ENCODE measurements at places on chromosomes 4 and X.

- H3K4me3 ChIP-seq = no peak overlapping the region
- H3K36me3 ChIP-seq = no peaks in the 10 kb centered on the region
- no peaks in the 10 kb centered on the region for H3K4me1 ChIP-seq
- DNase-seq = no peak
These were observed 174.0 kb upstream of the PRPS2 start for GRCh38 chrX:12617241-12617640.

GRCh38 chr4:142156256-142156655 is 519.9 kb downstream of the IL15 start:
- H3K27me3 ChIP-seq = no peaks in the 10 kb centered on the region
- no peak overlapping the region for H3K27ac ChIP-seq
- H3K4me3 ChIP-seq = no peak overlapping the region

DNA sequence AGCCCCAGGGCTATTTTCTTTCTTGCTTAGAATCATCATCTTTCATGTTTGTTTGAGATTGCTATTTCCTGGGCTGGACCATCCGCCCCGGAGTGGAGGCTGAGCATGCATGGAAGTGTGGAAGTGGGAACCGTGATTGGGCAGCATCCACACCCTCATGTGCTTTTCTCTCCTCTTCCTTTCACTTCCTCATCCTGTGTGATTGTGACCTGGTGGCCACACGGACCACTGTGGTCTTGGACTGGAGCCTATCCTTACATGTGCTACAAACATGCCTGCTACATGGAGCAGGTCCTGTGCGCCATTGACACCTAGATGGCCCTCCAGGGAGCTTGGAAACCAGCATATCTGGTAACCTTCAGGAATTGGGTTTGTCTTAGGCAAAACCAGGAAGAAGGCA is 175.9 kb upstream of the LCORL start:
- no peak overlapping the region for H3K27ac ChIP-seq
- no peak overlapping the region for H3K4me3 ChIP-seq
- no peaks in the 10 kb centered on the region for H3K27me3 ChIP-seq
- no peaks in the 10 kb centered on the region for H3K4me1 ChIP-seq
- no peaks in the 10 kb centered on the region for H3K36me3 ChIP-seq
- no peak for DNase-seq

- no peak overlapping the region for H3K4me3 ChIP-seq
- H3K27me3 ChIP-seq = no peaks in the 10 kb centered on the region
- H3K36me3 ChIP-seq = no peaks in the 10 kb centered on the region
- no peak for DNase-seq
- H3K4me1 ChIP-seq = no peaks in the 10 kb centered on the region
These were observed 484.0 kb downstream of the NAF1 start for GRCh38 chr4:162682651-162683050.

GRCh38 chrX:78314561-78314960 is 12.8 kb downstream of the CYSLTR1 start:
- H3K36me3 ChIP-seq = peaks cover 3% of the 10 kb centered on the region
- peaks cover 36% of the 10 kb centered on the region for H3K4me1 ChIP-seq
- H3K27ac ChIP-seq = no peak overlapping the region
- no peaks in the 10 kb centered on the region for H3K27me3 ChIP-seq
- no peak for DNase-seq

GRCh38 chr4:117164338-117164737 is 79.0 kb upstream of the TRAM1L1 start:
- H3K4me1 ChIP-seq = no peaks in the 10 kb centered on the region
- no peaks in the 10 kb centered on the region for H3K36me3 ChIP-seq
- H3K4me3 ChIP-seq = no peak overlapping the region

All from B cell (primary cell).